ENCODE measurements at places on chromosomes 1 and 21.

- no peak for DNase-seq
These were observed 126.4 kb upstream of the GALNT2 start for GRCh38 chr1:229940684-229941083.

DNA sequence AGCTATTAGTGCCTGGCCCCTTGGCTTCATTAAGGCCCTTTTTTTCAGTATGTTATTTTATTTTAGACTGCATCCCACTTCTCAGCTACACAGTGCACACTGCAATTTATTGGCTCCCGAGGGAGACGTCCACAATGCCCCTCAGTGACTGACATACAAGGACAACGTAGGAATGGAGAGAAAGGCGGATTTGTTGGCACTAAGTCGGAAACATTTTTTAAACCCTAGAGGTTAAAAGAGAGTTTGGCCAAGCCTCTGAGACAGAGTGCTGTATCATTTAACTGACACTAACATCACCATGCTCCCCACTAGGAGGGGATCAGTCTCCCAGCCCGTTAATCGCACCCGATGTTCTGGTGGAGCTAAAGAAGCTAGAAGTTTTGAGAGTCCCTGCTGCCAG is 45.7 kb upstream of the FOXD3 start:
- DNase-seq = no peak

GRCh38 chr1:219430419-219430818 is 182.5 kb downstream of the ZC3H11B start:
- no peak for DNase-seq

- DNase-seq = no peak
These were observed 70.9 kb downstream of the APP start for GRCh38 chr21:26099610-26100219.

DNA sequence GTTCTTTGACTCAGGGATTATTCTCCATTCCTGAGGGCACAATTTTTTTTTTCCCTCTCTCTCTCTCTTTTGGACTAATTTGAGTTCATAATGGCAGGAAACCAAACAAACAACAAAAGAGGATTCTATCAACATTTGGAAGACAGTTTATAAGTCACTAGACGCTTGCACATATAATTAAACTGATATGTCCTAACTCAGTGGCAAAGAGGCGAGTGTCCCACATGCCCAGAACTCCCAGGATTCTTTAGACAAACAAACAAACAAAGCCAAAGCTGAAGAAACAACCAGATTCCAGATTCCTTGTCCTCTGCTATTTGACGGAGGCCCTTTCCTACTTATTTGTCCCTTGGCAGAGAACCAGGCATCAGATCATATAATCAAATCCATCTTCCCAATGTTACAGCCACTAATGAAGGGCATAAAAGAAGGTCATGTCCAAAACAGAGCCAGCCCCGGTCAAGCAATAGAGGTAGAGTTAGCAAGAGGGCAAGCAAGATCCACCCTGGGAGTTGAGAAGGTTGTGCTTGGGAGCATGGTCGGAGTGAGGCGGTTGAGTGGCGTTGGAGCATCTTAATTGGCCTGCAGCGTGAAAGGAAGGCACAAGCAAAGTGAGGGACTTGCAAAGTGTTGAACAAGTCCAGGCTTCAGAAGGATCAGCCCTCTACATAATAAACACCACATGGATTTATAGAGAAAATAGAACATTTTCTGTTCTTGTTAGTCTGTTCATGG is 30.3 kb downstream of the ZNF362 start:
- no peak for DNase-seq

DNA sequence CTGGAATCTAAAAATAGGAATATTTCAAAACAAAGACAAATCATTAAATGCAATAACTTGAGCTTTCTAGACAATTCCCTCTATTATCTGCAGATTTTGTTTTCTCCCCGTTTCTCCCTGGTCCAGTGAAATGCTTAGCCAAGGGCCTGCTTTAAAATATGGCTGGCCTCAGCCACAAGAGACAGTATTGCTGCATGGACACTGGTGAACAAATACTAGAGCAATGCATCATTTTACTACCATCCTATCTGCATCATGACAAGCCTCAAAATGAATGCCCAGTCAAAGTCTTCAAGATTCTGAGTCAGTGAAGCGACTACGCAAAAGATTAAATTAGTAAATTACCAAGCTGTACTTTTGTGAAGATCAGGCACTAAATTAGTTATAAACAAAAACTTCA is 80.5 kb downstream of the ENAH start:
- DNase-seq = no peak

All from pulmonary artery endothelial cell (primary cell).